ENCODE measurements at places on chromosomes 16 and 17.

DNA sequence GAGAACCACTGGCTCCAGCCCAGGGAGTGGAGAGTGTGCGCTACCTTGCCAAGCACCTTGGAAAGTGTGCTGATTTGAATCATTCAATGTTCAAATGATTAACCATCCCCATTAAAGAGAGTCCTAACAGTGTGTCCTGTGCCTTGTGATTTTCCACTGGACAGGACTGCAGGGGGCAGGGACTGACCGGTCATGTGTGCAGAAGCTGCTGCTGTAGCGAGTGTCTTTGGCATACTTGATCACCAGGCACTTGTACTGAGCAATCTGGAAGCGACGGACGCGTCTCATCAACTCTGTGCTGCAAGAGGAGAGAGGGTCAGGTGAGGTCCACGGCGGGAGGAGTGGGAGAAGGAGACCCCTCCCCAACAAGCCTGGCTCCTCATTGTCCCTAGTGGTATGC lies 2.0 kb downstream of the TK1 start:
- no peak for DNase-seq

- DNase-seq = no peak
Observed at GRCh38 chr17:8100111-8100510, 12.6 kb upstream of the ALOX12B start.

GRCh38 chr16:58678716-58679115 lies 5.9 kb downstream of the SLC38A7 start:
- DNase-seq = no peak

GRCh38 chr17:42179911-42180410 lies 981 bp downstream of the KCNH4 start:
- DNase-seq = no peak

DNA sequence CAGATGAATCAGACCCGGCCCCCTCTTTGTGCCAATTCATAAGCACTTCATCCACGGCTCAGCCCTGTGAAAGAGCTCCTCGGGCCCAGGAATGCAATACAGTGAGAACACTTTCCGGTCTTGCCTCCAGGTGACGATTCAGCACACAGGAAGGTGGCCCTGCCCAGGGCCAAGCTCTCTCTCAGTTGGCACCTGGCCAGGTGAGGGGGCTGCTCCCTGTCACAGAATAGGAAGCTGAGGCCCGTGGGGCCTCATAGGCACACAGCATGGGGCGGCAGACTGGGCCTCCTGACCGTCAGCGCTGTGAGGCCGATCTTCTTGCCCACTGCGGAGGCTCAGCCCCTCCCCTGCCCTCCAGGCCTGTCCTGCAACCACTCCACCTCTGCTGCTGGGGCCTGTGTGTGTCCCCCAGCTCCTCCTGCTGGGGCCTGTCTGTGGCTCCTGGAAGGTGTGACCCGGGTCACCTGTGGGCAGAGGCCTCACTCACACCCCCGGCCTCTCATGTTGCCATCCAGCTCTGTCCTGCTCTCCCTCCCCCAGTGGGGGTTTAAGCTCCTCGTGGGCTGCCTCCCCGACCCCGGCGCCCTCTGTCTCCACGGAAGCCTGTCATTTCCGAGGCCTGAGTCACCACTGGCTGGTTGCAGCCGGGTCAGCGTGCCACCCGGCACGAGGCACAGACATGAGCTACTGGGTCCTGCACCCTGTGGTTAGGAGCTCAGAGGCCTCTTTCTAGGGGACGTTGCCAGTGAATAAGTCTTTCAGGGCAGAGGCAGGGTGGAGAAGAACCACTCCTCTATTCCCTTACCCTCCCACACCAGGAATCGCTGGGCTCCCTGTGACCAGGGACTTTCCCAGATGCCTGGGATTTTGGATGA lies 114.4 kb downstream of the SEC14L1 start:
- no peak for DNase-seq

DNA sequence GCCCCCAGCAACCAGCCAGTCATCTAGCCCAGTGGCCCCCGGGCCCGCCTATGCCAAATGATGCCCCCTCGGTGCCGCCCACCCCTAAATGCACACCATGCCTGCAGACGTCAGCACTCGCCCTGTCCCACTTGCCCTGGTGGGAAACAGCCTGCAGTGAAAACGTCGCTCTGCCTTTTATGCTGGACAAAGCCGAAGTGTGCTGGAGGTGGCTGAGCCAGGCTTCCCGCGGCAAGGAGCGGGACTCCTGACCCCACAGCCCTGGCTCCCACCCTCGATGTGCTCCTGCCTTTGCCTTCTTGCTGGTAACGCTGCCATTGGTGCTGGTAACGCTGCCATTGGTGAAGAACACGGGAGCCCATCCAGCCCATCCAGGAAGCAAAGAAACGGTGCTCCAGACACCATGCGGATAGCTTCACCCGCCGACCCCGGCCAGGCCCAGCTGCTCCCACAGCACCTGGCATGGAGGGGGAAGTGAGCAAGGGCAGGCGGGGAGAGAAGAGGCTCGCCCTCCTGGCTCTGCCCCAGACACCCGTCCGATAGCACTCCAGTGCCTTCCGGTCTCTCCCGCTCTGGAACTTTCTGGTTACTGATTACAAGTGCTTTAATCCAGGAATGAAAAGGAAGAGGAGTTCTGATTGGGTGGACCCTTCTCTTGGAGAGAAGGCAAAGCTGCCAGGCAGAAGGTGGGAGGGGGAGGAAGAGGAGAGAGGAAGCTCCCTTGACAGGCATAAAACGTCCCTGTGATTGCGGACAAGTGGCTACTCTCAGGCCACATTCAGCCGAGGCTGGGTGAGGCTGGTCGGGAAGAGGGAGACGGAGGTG lies 4.0 kb upstream of the BAIAP2 start:
- no peak for DNase-seq

DNA sequence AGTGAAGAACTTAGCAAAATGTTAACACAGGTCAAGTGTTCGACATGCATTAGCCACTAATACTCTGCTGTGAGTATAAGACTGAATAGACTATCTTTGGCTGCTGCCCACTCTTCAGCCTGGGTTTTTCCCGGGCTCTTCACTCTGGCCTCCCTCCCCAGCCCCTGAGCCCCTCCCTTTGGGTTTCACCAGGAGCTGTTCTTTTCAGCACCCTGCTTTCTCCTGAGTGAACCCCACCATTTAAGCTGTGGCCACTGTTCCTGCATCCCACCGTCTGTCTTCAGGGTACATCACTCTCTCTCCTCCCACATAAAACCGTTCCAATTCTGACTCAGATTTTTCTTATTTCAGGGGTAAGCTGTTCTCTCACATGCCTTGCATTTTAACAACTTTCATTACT lies 92.0 kb upstream of the ASIC2 start:
- DNase-seq = no peak

DNA sequence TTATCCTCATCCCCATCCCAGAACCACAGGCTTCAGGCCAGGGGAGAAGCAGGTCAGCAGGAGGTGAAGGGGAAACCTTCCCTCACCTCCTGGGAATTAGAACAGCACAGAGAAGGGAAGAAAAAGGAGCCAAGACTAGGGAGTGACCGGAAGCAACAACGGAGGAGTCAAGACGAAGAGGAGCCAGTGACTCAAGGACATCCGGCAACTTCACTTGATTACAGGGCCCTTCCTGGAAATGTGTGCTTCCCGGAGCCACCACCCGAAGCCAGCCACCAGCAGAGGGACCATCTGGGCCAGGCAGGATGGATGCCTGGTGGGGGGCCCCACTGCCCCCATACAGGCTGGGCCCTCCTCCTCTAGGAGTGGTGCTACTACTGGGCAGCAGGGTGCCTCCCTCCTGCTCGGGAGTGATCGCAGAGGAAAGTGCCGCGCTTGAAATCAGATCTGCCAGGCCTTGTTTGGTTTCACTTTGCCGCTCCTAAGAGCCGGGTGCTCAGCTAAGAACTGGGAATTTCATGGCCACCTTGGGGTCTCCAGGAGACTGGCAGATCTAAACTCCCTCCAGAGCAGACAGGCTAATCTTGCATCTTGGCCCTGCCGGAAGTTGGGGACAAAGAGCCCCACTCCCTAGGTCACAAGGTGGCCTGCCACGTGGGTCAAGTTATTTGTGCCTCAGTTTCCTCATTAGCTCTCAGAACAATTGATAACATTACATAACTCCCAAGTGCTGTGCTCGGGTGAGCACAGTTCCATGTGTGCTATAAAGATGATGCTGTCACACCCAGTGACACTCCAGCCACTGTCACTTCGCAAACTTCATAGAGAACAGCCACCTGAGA lies 6.6 kb downstream of the CDC42EP4 start:
- no peak for DNase-seq

DNA sequence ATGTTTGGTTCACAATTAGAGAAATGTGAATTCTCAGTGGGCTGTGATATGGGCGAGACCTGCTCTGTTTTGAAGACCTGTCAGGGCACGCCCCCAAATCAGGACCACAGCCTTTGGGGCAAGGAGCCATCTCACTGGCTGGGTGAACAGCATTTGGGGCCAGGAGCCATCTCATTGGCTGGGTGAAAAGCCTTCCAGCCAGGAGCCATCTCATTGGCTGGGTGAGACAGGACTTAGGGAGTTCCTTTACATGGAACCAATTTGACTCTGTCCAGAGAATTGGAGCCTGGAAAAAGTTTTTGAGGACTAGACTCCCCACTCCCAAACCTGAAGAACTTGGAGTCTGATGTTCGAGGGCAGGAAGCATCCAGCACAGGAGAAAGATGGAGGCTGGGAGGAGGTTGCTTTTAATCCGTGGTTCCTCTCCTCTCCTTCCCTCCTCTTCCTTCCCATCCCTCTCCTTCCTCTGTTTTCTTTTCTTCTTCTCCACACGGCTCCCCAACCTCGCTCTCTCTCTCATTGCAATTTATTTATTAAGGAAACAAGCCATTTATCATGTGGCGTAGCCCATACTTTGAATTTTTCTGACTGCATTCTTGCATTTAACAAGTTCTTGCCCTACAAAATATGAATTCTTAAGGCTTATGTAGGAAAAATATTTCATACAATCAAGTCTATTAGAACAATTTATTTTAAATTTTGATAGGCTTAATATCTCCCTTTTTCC lies 19.7 kb downstream of the FOXL1 start:
- DNase-seq = no peak

All from activated T-helper 1 cell treated with anti-CD3 and anti-CD28 coated beads, Interleukin-2, amount 50 U/mL, for 16 hours (primary cell).